ENCODE measurements at places on chromosomes 6 and 20. TPM values are rescaled to one million over a fixed set of nuclear protein-coding genes. Genes with fewer than 3 reads are reported as not detected.

Gene PRR18
- polyA plus RNA-seq, result not detected

DNA sequence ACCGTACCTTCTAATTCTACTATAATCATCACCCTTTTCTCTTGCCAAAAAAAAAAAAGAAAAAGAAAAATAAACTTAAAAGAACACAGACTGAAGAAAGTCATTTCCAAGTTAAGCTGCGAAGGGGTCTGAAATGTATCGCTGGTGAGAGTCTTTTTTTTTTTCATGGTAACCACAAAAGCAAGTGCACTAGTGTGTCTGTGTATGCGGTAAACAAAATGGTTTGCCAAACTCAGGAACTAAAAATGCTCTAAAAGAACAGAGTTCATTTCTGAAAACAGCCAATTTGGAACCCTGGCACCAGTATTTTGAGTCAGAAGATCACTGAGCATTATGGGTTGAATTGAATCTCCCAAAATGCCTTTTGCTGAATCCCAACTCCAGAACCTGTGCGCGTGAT lies 46.6 kb downstream of the CDH4 start:
- no peaks in the 10 kb centered on the region for H3K4me1 ChIP-seq
- H3K27me3 ChIP-seq, result no peaks in the 10 kb centered on the region
- no peaks in the 10 kb centered on the region for H3K36me3 ChIP-seq
- no peak overlapping the region for H3K27ac ChIP-seq
- no peak overlapping the region for H3K4me3 ChIP-seq

- no peak overlapping the region for H3K27ac ChIP-seq
- no peaks in the 10 kb centered on the region for H3K4me1 ChIP-seq
- no peaks in the 10 kb centered on the region for H3K27me3 ChIP-seq
- H3K36me3 ChIP-seq, result no peaks in the 10 kb centered on the region
- no peak overlapping the region for H3K4me3 ChIP-seq
- DNase-seq, result no peak
Observed at GRCh38 chr6:170082531-170083187, 208.2 kb downstream of the DLL1 start.

- DNase-seq, result peak; percentile 76
- H3K36me3 ChIP-seq, result no peaks in the 10 kb centered on the region
- H3K4me1 ChIP-seq, result peaks cover 13% of the 10 kb centered on the region
- H3K27ac ChIP-seq, result no peak overlapping the region
Observed at GRCh38 chr20:4108495-4109306, 93.3 kb upstream of the RNF24 start.
